ENCODE measurements at places on chromosomes 16 and 17. TPM values are rescaled to one million over a fixed set of nuclear protein-coding genes. Genes with fewer than 3 reads are reported as not detected.
A peak's percentile ranks its signal among the peaks of the same experiment; 100 is the strongest.

Gene RAB37
- 6.0 TPM for total RNA-seq

Gene ATMIN
- total RNA-seq = 31.3 TPM

Gene CPHXL
- total RNA-seq = not detected

Gene GHDC
- total RNA-seq = 18.4 TPM

Gene PPP1R1B
- total RNA-seq = not detected

Gene TM4SF5
- total RNA-seq = not detected

Gene DPEP2
- 6.4 TPM for total RNA-seq

Gene CACNG3
- not detected for total RNA-seq

Gene CCL5
- 591 TPM for total RNA-seq

Gene CCL4
- 1,794 TPM for total RNA-seq

Gene RBFOX1
- not detected for total RNA-seq

Gene ELMO3
- 5.0 TPM for total RNA-seq

Gene ITGA2B
- not detected for total RNA-seq

Gene TNK1
- 5.8 TPM for total RNA-seq

Gene KRTAP3-3
- not detected for total RNA-seq

Gene LRRC3C
- total RNA-seq = not detected

Gene REXO5
- total RNA-seq = 9.3 TPM

GRCh38 chr16:5951486-5951885 lies 853.9 kb upstream of the EEF2KMT start:
- no peaks in the 10 kb centered on the region for H3K27me3 ChIP-seq
- no peak overlapping the region for H3K27ac ChIP-seq
- DNase-seq = no peak
- H3K36me3 ChIP-seq = no peaks in the 10 kb centered on the region

- peak; percentile 54 for DNase-seq
- peak overlapping the region; percentile 47 for H3K4me3 ChIP-seq
- peaks cover 10% of the 10 kb centered on the region for H3K36me3 ChIP-seq
Observed at GRCh38 chr17:17181666-17182597, 24.2 kb downstream of the PLD6 start.

DNA sequence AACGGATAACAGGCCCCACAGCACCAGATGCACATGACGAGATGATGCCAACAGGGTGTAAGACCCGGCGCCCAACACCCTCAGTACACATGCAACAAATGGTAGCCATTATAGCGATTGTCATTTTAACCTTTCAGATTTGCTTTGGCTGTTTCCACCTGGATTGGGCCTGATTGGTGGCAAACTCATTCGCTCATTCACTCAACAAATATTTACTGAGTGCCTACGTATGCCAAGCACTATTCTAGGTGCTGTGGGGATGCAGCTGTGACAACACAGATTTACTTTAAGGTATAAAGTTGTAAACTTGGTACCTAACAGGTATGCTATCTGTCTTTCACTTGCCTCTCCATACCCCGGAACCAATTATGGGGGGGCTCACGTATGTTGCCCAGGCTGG lies 66.8 kb downstream of the SRCIN1 start:
- H3K4me1 ChIP-seq = no peaks in the 10 kb centered on the region
- H3K27me3 ChIP-seq = no peaks in the 10 kb centered on the region
- no peak overlapping the region for H3K27ac ChIP-seq

GRCh38 chr17:882827-883585 lies 96.6 kb downstream of the NXN start:
- H3K4me3 ChIP-seq = no peak overlapping the region
- no peak overlapping the region for H3K27ac ChIP-seq
- no peaks in the 10 kb centered on the region for H3K36me3 ChIP-seq
- H3K4me1 ChIP-seq = no peaks in the 10 kb centered on the region

- H3K27ac ChIP-seq = no peak overlapping the region
- H3K4me3 ChIP-seq = no peak overlapping the region
- peaks cover 34% of the 10 kb centered on the region for H3K4me1 ChIP-seq
- H3K27me3 ChIP-seq = no peaks in the 10 kb centered on the region
- DNase-seq = no peak
Observed at GRCh38 chr16:67942200-67942509, 1.8 kb downstream of the LCAT start.

DNA sequence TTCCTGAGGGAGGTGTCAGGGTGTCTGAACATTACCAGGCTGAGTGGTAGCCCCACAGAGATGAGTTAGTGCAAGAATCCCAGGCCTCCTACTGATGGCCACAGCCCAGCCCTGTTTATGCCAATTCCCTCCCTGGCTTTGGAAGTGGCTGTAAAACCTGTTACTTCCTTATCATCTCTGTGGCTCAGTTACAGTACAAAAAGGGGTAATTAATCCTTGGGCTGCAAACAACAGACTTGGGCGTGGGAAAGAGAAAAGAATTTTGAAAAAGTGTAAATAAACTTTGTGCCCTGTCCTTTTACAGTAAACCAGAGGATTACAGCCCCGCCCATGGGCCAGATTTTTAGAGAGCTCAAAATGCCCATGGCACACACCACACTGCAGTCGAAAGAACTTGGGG lies 73.1 kb upstream of the AXIN2 start:
- DNase-seq = no peak
- H3K4me1 ChIP-seq = no peaks in the 10 kb centered on the region
- no peak overlapping the region for H3K27ac ChIP-seq
- H3K27me3 ChIP-seq = no peaks in the 10 kb centered on the region

- H3K27me3 ChIP-seq = no peaks in the 10 kb centered on the region
- H3K27ac ChIP-seq = no peak overlapping the region
- DNase-seq = no peak
Observed at GRCh38 chr16:72896485-72897118, 151.3 kb downstream of the ZFHX3 start.

GRCh38 chr17:58669853-58670252 lies 22.0 kb downstream of the TEX14 start:
- H3K4me3 ChIP-seq = no peak overlapping the region
- no peaks in the 10 kb centered on the region for H3K36me3 ChIP-seq
- no peaks in the 10 kb centered on the region for H3K27me3 ChIP-seq
- DNase-seq = no peak
- no peaks in the 10 kb centered on the region for H3K4me1 ChIP-seq

DNA sequence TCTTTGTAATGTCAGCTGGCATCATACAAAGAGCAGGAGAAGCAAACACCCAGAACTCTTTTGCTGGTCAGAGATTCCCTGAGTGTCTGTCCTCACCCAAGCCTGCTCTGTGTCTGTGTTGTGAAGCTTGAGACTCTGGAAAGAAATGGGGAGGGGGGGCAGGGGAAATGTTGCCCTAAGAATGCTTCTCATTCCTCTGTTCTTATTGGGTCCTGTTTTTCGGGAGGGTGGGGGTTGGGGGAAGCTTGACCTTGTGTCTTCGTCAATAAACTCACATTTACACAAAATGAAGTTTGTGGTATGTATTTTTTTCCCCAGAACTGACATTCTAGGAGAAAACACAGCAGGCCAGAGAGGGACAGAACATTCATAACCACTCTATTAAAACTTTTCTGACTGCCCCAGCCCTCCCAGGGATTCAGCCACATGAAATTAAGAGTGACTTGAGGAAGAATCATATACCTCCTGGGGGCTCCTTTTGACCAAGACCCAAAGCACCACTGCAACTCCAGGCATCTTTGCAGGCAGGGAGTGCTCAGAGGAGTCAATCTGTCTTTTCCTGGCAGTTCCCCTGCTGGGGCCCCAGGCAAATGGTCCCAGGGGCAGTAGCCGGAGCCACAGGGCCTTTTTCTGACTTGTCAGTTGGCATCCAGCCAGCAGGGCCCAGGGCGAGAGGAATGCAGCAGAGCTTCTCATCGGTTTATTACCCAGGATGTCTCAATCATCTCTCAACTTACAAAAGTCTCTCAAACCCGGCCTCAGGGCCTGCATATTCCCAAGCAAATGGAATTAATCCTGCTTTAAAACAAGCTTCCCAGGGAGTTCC lies 5.1 kb upstream of the RASL10B start:
- no peak for DNase-seq
- H3K27ac ChIP-seq = no peak overlapping the region
- peaks cover 8% of the 10 kb centered on the region for H3K4me1 ChIP-seq
- peaks cover 27% of the 10 kb centered on the region for H3K36me3 ChIP-seq
- no peak overlapping the region for H3K4me3 ChIP-seq

- peaks cover 25% of the 10 kb centered on the region for H3K27me3 ChIP-seq
- peaks cover 27% of the 10 kb centered on the region for H3K4me1 ChIP-seq
- peak overlapping the region; percentile 40 for H3K4me3 ChIP-seq
Observed at GRCh38 chr16:1330931-1331711, 2.3 kb upstream of the BAIAP3 start.

- peaks cover 11% of the 10 kb centered on the region for H3K4me1 ChIP-seq
- H3K27me3 ChIP-seq = no peaks in the 10 kb centered on the region
- no peak overlapping the region for H3K27ac ChIP-seq
- no peak overlapping the region for H3K4me3 ChIP-seq
- no peak for DNase-seq
Observed at GRCh38 chr17:27802033-27802432, 1.7 kb upstream of the NOS2 start.

DNA sequence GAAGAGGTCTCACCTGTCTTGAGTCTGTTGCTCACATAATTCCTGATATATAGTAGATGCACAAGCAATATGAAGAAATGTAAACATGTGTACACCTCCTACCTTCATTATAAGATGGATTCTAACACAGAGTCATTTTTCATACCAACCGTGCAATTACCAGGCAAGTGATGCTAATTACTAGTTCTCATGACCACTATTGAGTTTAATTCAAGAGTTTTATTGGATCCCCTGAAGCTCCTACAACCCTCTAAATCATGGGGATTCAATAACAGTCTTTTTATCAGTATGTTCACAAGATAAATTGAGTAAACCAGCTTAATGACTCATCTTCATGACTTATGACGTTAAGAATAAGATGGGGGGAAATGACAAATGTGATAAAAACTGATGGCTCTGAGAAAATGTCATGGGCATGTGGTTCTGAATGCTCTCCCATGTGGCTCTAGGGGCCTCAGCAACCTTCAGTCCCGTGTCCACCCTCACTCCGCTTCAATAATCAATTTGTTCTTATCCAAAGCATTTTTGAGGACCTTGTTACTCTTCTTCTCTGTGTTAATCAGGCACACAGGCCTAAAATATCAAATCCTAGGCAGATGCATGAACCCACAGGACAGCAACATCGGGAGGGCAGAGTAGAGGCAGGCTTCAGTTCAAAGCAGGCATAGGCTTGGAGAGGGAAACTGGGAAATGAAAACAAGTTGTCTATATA lies 42.8 kb downstream of the PRAC1 start:
- H3K27me3 ChIP-seq = peaks cover 10% of the 10 kb centered on the region
- peaks cover 3% of the 10 kb centered on the region for H3K4me1 ChIP-seq
- DNase-seq = no peak
- no peak overlapping the region for H3K27ac ChIP-seq

DNA sequence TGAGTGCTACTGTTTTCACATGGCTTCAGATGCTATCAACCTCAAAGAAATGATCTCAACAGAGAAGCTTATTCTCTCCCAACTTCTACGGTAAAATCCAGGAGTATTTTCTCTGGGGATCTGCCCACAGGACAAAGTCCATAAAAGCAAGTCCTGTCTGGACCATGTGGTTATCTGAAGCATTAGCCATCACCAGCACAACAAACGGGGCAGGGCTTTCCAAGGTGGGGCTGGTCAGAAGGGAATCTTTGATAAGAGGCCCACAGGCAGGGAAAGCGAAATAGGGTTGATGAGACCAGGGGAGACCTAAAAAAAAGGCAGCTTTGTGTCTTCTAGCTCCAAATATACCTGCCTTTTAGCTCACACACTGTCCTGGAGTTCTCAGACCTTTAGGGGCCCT lies 38.7 kb upstream of the CACNG3 start:
- H3K27ac ChIP-seq = no peak overlapping the region
- no peaks in the 10 kb centered on the region for H3K4me1 ChIP-seq
- no peak for DNase-seq

DNA sequence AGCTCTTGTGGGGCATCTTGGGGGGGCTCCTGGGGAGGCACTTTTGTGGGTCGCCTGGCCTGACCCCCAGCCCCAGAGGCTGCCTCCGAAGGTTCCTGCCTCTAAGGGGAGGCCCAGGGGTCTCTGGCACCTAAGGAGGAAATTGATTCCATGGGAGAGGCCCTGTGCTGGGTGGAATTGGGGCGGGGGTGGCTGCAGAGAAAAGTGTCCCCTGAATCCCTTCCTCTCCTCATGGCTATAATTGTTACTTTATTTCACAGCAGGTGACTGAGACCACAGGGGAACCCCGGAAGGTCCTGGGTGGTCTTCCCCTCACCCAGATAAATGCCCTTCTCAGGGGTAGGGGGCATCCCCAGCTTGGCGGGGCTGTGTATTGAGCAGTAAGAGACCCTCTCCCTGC lies 3.1 kb downstream of the GLIS2 start:
- peaks cover 21% of the 10 kb centered on the region for H3K4me1 ChIP-seq
- no peak overlapping the region for H3K27ac ChIP-seq
- no peak overlapping the region for H3K4me3 ChIP-seq
- H3K36me3 ChIP-seq = no peaks in the 10 kb centered on the region

DNA sequence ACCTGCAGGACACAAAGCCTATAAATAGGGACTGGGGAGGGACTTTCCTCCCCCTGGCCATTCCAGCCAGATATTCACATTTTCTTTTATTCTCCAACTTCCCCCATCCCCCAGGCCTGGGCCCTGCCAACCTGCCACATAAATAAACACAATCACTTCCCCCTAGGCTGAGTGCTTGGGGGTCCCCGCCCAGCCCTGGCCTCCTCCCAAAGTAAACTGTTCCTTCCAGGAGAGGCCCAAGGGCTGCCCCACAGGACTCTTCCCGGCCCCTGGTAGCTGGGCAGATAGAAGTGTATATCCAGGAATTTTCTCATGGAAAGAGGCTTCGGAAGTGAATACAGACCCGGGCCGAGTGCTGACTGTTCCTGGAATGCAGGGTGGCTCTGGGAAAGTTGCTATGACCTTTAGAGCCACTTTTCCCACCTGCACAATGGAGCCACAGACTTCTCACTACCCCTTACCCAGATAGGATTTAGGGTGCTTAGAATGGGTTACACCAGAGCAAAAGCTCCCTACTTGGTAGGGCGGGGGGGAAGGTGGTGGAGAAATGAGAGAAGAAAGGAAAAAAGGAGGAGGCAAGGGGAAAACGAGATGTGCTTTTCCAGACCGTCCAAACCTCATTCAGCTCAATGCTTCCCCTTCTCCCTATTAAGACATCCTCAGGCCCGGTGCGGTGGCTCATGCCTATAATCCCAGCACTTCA lies 8.5 kb downstream of the CSF3 start:
- no peak for DNase-seq
- H3K36me3 ChIP-seq = peaks cover 23% of the 10 kb centered on the region
- no peaks in the 10 kb centered on the region for H3K27me3 ChIP-seq
- H3K4me3 ChIP-seq = no peak overlapping the region
- no peak overlapping the region for H3K27ac ChIP-seq

DNA sequence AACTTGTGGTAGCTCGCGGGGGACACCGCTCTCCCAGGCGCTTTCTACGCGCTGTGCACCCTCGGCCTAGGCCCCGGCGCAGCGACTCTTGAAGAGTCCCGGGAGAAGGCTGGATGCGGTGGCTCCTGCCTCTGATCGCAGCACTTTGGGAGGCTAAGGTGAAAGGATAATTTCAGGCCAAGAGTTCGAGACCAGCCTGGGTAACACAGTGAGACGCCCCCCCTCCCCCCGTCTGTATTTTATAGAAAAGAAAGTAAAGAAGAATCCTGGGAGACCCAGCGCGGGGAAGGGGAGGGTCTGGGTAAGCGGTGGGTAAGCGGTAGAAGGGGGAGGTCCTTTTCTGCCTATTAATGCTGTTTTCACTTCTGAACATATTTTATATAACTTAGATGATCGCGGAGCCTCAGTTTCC lies 486 bp upstream of the PLLP start:
- peaks cover 10% of the 10 kb centered on the region for H3K27me3 ChIP-seq
- no peaks in the 10 kb centered on the region for H3K36me3 ChIP-seq

GRCh38 chr16:85452364-85453193 lies 160.5 kb upstream of the GSE1 start:
- no peaks in the 10 kb centered on the region for H3K36me3 ChIP-seq
- no peak for DNase-seq
- no peak overlapping the region for H3K27ac ChIP-seq
- H3K4me1 ChIP-seq = peaks cover 39% of the 10 kb centered on the region
- no peaks in the 10 kb centered on the region for H3K27me3 ChIP-seq
- H3K4me3 ChIP-seq = no peak overlapping the region
